ENCODE measurements at places on chromosomes 5 and 9.

- DNase-seq = no peak
Observed at GRCh38 chr9:137115394-137116026, 977 bp upstream of the DPP7 start.

DNA sequence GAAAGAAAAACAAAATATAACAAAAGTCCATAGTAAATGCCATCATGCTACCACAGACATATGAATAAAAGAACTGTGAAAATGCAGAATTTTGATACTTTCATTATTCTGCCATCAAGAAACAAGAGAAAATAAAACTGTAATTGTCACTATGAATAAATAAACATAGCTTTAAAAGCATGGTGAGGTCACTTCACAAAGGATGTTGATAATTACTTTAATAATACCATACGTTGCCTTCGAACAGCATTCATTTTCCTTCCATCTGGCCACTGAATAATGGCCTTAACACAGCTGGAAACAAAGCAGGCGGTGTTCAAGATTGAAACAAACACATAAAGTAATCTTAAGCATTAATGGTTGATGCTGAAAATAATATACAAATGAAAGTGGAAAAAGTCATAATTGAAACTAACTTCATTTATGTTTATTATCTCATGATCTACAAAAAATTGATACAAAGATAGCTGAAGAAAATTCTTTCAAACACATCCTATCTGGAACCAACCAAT, 102.0 kb downstream of the AGTPBP1 start:
- DNase-seq = no peak

DNA sequence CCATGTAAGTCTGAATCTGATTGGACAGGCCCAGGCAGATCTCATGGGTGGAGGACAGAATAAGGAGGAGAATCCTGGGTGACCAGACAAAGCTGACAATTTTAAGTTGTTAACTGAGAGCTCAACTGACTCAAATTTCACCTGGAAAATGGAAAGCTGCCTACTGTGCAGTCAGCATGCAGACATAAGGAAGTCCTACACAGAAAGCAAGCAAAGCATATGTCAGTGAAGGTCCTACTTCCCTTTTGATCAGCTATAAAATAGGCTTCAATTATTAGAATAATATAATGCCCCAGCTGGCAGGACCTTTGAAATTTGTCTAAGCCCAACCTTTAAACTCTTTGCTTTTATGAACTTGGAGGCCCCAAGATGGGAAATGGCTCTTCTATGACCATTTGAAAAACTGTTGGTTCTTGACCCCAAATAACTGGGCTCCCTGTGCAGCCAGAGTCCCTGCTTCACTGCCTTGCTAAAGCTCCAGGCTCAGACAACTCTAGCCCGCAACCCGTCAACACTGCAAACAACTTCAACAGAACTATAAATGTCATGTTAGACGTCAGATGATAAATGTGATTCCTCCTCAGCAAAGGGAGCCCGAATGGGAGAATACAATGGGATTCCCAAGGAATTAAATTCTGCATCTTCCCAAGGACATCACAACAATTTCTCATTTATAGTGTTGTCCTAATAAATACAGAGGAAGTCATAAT, 118.9 kb upstream of the ADRA1B start:
- DNase-seq = no peak

- no peak for DNase-seq
Observed at GRCh38 chr9:109171926-109172325, 4.9 kb upstream of the FRRS1L start.

- DNase-seq = no peak
Observed at GRCh38 chr5:143331956-143332355, 71.5 kb downstream of the NR3C1 start.

Measured in activated CD4-positive, CD25-positive, alpha-beta regulatory T cell (primary cell).